ENCODE measurements at places on chromosomes 6 and 20.

GRCh38 chr20:38225240-38225899, 35.2 kb downstream of the KIAA1755 start:
- DNase-seq: peak; percentile 8

GRCh38 chr6:41739041-41739440, 3.6 kb upstream of the TFEB start:
- DNase-seq: no peak

DNA sequence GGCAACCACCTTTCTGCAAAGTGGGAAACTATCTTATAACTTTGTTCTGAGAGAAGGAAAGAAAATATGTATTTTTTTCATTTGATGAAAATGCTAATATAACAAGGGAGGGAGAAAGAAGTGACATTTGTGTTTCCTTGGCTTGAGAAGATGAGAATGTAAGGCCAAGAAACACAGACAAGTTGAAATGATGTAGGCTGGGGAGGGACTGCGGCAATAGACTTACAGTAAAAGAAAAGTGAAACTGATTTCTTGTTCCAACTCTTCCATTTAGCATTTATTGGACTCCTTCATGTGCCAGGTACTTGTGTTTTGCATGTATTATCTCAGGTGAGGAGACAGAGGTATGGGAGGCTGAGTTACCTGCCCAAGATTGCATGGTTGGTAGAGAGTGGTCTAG, 130.9 kb downstream of the CARMIL1 start:
- DNase-seq: no peak

- DNase-seq: no peak
Measured at GRCh38 chr6:136213012-136213539, 37.0 kb downstream of the MTFR2 start.

GRCh38 chr6:2819978-2820377, 21.7 kb downstream of the SERPINB1 start:
- no peak for DNase-seq

DNA sequence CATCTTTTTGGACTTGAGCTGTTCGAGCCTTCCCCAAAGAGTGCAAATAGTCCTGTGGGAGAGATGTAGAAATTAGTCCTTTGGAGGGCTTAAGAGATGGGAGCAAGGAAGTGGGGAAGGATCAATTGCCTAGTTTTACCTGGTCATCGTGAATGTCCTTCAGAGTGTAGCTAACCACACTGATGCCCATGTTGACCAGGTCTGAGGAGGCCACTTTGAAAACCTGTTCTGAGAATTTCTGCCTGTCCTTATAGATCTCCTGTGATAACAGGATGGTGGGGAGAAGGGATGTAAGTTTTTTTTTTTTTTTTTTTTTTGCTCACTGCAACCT, 2.0 kb downstream of the FLOT1 start:
- DNase-seq: no peak

GRCh38 chr6:89745096-89745495, 74.5 kb downstream of the MDN1 start:
- DNase-seq: no peak

DNA sequence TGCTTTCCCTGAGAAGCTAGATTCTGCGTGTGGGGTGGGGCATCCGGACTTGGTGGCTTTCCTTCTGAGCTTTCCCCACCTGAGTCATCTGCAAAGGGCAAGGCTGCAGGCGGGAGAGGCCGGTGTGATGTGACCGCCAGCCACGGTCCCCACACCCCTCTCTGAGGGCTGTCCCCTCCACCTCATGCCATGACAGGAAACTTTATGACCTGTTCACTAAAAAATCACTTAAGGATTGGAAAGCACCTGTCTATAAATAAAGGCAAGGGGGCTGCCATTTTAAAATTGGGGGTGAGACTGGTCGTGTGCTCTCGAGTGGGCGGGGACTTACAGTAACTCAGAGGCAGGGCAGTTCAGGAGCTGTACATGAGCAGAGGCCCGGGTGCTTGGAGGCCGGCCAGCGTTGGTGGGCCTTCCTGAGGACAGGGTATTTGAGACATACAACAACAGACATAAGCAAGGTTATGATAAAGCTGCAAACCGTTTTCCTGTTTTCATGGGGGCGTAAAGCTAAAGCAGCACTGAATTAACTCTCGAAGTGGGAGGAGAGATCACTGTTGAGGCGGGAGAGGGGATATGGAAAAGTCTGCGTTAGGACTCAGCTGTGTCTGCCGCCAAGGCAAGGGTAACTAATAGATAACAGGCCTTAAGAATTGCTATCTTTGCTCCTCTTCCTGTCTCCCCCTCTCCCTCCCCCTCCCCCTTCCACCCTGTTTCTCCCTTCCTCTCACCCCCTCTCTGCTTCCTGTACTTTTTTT, 16.1 kb upstream of the SERPINB1 start:
- peak; percentile 39 for DNase-seq

Measured in PC-9 (cell line).